Hypothalamus (tissue), 51 donors: ENCODE measurements at places on chromosomes 11 and 22.

DNA sequence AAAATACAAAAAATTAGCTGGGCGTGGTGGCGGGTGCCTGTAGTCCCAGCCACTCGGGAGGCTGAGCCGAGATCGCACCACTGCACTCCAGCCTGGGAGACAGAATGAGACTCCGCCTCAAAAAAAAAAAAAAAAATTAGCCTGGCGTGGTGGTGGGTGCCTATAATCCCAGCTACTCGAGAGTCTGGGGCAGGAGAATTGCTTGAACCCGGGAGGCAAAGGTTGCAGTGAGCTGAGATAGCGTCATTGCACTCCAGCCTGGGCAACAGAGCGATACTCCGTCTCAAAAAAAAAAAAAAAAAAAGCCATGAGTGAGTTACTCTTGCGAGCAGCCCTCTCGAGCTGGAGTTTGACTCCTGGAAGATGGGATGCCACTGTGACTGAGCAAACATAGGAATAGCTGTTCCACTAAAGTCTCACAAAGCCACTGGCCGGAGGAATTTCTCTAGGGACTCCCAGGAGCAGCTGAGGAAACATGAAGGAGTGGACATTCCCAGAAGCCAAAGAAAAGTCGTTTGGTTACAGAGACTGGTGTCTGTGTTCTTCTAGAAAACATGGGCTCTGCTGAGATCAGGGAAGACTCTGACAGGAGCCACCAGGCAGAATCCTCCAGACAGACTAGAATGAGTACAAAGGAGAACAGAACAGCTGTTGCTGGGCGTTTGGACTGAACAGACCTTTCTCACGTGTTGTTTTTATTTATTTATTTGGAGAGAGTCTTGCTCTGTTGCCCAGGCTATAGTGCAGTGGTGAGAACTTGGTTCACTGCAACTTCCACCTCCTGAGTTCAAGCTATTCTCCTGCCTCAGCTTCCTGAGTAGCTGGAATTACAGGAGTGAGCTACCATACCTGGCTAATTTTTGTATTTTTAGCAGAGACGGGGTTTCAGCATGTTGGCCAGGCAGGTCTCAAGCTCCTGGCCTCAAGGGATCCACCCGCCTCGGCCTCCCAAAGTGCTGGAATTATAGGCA lies 32.4 kb upstream of the MYH9 start:
- DNase-seq = no peak

GRCh38 chr11:133967599-133968238 lies 11.0 kb upstream of the IGSF9B start:
- no peak for DNase-seq

DNA sequence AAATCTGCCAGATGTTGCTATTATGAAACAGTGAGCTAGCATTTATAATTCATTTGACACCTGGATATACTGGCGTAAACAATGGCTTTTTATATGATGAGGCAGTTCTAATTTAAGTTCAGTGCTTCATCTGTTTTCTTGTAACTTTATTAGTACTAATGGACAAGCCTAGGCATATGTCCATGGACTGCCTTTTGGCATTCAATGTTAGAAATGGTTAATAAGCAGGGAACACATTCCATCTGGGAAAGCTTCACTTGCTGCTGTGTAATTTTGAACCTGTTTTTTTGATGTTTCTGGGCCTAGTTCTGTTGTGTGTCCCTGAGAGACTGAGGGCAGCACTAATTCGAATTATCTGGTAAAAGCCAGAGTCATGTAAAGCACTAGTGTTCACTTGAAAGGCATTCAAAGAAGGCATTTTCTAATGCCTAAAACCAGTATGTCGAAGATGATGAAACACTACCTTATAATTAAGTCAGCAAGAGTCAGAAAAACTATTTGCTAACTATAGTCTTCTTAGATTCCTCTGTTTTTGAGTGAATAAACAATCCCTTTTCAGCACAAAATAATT lies 138.5 kb downstream of the SWAP70 start:
- DNase-seq = no peak

GRCh38 chr22:37850801-37851200 lies 1.6 kb downstream of the EIF3L start:
- DNase-seq = no peak

GRCh38 chr11:1153951-1154493 lies 3.7 kb upstream of the MUC5AC start:
- DNase-seq = no peak

DNA sequence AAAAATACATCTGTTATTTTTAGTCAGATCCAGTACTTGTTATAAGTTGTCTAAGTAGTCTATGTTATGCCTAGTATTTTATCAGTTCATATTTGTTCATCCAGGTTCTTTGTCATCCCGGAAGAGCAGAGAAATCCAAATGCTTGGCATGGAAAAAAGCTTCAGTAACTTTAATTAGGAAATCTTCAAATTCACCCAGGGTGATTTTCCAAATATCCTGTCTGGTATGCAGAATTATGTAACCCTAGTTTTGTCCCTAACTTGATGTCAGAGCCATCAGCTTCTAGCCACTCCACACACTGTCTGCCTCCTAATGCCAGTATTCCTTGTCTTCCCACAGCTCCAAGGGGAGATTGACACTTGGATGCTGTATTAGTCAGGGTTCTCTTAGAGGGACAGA lies 216.2 kb downstream of the ARHGAP42 start:
- no peak for DNase-seq

GRCh38 chr22:26435327-26436093 lies 6.5 kb downstream of the ASPHD2 start:
- DNase-seq = no peak

- DNase-seq = no peak
Observed at GRCh38 chr11:83601201-83601913, 315.2 kb upstream of the CCDC90B start.

DNA sequence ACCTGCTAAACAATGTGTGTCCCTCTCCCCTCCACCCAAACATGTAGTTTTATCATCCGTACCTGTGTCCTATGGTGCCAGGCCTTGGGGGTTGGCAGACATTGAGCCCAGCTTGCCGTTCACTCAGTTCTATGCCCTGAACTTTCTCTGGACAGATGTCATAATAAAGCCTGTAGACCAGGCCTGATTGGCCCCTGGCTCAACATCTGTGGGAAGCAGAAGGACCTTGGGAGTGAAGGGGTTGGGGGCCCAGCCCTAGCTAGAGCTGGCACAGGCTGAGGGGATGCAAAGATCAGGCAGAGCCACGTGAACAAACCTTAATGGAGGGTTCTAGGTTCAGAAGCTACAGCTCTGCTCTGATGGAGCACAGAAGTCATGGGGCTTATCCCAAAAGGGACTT lies 600.6 kb downstream of the BUD13 start:
- DNase-seq = no peak

- DNase-seq = no peak
Observed at GRCh38 chr11:22879630-22880029, 19.4 kb upstream of the CCDC179 start.

DNA sequence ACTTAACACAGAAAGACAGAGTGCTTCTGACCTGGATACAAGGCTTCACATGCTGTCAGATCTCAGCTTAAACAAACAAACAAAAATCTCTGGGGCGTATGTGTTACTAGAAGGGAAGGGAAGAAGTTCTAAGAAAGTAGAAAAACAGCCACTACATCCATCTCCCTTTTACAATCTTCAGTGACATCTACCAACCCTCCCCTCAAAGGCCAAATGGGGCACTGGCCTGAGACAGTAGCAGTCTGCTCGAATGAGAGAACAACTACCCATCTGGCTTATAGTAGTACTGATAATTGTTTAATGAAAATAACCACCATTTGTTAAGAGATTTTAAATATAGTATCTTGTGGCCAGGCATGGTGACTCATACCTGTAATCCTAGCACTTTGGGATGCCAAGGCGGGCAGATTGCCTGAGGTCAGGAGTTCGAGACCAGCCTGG lies 29.4 kb downstream of the CCDC83 start:
- DNase-seq = no peak

DNA sequence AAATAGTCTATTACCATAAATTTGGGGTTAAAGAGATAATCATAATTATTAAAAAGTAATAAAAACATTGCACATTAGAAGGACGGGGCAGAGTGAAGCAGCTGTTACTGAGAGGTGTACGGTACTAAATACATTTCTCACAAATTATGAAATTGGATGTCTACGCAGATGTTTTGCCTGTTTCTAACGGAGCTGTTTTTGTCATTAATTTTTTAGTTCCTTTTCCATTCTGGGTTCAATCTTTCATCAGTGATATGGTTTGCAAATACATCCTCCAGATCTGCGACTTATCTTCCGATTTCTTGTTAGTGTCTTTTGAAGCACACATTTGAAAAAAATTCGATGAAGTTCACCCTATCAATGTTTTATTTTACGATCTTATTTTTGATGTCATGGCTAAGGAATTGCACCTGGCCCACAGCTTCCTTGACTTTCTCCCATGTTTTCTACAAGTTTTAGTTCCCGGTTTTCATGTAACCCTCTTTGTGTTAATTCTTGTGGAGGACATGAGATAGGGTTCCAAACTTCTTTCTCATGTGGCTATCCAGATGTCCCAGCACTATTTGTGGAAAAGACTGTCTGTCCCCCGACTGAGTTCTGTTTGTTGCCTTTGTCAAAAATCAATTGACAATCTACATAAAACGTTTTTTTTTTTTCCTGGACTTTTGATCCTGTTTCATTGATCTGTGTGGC lies 21.3 kb upstream of the KRTAP5-6 start:
- DNase-seq = no peak

GRCh38 chr11:126945319-126945718 lies 55.3 kb downstream of the KIRREL3 start:
- DNase-seq = no peak

- no peak for DNase-seq
Observed at GRCh38 chr22:19177164-19178064, 1.1 kb downstream of the SLC25A1 start.

- DNase-seq = no peak
Observed at GRCh38 chr11:18721561-18722292, 4.3 kb downstream of the IGSF22 start.

DNA sequence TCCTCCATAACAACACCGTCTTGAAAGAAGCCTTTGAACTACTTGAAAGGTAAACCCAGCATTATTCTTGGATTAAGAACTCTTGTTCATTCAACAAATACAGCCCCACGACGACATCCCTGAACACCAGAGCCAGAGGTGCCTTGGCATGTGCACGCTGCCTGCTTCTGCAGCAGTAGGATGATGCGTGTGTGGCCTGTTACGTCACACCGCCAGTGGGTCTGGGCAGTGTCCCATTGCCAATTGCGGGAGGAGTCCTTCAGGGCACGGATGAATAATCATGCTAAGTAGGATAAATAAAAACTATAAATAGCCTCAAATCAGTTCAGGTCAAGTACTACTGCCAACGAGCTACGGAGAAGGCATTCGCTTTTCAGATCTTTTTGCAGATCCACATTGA lies 380.5 kb downstream of the SHANK2 start:
- DNase-seq = no peak

GRCh38 chr11:80722629-80723028 lies 1281.8 kb upstream of the TENM4 start:
- DNase-seq = no peak

- DNase-seq = no peak
Observed at GRCh38 chr11:131302836-131303235, 67.6 kb upstream of the NTM start.

DNA sequence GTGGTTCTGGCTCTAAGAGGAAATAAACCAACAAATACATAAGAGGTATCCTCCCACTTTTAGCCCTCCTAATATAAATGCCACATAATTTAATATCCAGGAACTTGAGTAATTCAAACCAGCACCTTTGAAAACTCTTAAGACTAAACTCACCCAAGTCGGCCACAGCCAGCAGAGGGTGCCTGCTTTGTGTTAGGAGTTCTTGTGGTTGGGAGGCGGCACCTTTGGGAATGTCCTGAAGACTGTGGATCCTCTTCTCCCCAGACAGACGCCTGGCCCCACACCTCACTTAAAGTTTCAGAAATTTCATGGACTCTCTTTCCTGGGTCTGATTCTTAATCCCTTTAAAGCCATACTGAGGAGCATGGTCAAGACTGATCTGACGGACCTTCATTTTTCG lies 169.0 kb downstream of the TBC1D22A start:
- no peak for DNase-seq

GRCh38 chr22:30424534-30425326 lies 838 bp upstream of the MTFP1 start:
- no peak for DNase-seq

GRCh38 chr11:126751242-126751641 lies 249.3 kb downstream of the KIRREL3 start:
- no peak for DNase-seq

DNA sequence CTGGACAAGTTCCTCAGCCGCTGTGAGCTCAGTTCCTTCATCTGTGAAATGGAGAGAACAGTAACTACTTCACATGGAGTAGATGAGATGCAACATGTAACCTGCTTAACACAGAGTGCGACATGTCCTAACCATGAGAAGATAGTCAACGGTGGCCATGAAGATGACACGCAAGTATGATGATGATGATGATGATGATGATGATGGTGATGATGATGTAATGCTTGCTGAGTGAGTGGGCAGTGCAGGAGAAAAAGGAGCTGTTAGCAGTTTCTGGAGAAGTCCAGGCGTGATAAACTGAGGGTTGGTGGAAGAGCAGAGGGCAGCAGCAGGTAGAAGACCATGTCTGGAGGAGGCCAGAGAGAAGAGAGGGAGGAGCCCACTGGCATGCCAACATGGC lies 90.8 kb upstream of the CD82 start:
- DNase-seq = no peak

DNA sequence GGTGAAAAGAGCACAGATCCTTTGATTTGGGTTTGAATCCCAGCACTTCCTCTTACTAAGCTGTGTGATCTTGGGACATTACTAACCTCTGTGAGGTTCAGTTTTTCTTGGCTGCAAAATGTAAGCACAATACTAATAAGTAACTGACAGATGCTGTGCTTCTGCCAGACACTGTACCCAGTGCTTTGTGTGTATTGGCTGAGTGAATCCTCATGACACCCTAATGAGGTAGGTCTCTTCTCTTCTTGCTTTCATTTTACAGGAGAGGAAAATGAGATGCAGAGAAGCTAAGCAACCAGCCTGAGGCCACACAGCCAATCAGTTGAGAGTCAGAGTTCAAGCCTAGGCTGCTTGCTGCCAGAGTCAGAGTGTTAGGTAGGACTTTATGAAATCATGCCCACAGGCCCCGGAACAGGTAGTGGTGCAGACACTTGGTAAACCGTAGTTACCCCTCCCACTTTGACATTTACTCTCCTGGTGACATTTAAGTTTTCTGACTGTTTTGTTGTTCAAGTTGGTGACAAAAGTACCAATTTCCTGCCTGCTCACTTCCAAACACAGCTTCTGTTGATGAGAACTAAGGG lies 21.2 kb downstream of the PTPRJ start:
- no peak for DNase-seq

GRCh38 chr11:34157163-34157562 lies 51.7 kb downstream of the NAT10 start:
- DNase-seq = no peak

- no peak for DNase-seq
Observed at GRCh38 chr11:123438131-123438627, 8.1 kb downstream of the GRAMD1B start.

DNA sequence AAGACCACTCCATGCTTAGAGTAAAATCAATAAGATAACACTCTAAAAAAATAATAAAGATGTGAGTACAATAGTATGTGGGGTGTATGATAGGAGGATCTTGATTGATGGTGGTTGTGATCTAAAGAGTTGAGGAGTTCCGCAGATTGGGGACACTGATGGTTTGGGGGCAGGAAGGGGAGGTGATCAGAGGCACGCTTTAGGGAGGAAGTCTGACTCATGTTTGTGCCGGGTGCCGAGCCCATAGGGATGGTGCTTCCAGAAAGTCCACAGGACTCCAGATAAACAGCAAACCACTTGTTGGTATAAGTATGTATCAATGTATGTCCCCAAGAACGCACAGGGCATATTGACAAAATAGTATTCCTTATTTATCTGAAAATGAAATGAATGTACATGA lies 27.5 kb downstream of the LINC01488 start:
- no peak for DNase-seq
